ENCODE measurements at places on chromosomes 5 and 9.

DNA sequence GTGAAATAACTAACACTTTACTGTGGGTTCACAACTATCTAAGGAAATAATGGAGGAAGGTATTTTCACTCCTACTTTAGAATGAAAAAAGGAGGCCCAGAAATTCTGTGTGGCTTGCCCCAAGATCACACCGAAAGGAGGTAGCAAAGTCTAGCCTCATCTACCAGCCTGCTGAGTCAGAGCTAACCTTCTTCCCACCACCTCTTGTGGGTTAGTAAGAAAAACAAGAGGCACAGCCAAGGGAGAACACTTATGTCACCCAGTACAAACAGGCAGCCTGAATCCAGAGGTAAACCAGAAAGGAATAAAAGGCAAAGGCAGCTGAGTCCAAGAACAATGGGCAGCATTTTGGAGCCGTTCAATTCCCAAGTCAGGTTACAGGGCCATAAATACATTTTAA lies 91.9 kb upstream of the RASEF start:
- DNase-seq: no peak

GRCh38 chr9:113638897-113639296 lies 175.4 kb downstream of the RGS3 start:
- no peak for DNase-seq

GRCh38 chr5:90916947-90917800 lies 358.6 kb downstream of the ADGRV1 start:
- DNase-seq: no peak

DNA sequence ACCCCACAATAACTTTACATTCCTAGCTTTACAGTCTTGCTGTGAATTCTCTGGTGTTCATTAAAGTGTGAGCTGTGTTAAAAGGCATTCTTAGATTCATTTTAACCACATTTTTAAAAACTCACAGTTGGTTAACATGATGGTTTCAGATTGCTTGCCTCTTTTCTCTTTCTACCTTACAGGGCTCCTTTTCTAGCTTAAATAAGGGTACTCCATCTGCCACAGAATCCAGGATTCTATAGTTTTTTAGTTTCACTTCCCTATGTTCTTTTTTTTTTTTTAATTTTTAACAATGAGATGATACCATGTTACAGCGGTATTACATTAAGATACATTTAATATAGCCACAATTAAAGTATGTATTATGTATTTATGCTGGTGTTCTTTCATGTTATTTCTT lies 3.9 kb upstream of the FBXO4 start:
- no peak for DNase-seq

DNA sequence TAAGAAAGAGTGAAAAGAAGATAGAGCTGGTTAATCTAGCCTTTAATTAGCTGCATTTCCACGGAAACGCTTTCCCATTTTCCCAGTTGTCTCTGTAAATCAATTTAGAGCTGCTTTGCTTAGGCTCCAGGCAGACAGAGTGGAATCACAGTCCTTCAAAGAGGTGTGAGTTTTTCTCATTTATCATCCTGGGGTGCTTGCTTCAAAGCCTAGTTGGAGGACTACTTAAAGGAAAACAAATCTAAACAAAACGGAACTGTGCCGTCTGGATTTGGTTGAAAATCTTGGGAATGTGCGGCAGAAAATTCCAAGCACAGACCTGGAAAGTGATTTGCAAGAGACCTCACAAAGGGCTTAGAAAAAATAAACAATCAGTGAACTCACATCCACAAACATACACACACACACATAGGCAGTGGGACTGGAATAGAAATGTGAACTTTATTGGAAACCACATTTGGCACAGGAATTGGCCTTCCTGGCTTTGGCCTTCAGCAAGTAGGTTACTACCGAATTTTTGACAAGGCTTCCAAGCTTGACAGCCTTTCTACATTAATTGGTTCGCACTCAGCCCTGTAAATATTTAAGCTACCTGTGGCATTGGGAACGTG lies 235.2 kb upstream of the SLC24A2 start:
- DNase-seq: no peak

DNA sequence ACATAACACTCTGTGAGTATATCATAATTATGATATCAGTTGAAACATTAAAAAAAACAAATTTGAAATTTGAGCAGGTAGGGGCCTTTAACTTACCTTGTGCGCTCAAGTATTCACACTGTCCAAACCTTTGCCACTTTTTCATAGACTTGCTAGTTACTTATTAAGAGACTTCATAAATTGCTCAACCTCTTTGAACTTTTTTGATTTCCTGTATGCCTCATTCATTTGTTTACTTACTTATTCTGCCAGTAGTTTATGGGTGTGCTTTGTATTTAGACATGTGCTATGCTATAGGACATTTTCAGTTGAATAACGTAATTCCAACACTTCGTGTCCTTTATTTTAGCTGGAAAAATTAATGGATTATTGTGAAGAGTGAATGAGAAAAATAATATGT lies 204.8 kb downstream of the HCN1 start:
- DNase-seq: no peak

DNA sequence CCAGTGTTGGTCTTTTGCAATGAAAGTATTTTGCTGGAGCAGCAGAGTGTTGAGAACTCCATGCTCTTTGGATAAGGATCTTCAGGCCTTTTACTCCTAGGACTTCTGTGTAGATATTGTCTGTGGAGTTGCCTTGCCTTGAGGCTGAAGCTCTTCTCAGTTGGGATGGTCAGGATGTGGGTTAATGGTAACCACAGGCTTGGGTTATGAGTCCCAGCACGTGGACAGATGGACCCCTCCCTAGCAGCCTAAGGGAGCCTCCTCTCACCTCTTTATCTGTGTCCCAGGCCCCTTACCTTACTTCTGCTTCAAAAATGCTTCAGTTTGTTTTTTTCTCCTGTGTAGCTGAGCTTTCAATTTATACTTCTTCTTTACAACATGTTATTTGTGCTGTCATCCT lies 109.9 kb downstream of the MEGF10 start:
- DNase-seq: no peak

DNA sequence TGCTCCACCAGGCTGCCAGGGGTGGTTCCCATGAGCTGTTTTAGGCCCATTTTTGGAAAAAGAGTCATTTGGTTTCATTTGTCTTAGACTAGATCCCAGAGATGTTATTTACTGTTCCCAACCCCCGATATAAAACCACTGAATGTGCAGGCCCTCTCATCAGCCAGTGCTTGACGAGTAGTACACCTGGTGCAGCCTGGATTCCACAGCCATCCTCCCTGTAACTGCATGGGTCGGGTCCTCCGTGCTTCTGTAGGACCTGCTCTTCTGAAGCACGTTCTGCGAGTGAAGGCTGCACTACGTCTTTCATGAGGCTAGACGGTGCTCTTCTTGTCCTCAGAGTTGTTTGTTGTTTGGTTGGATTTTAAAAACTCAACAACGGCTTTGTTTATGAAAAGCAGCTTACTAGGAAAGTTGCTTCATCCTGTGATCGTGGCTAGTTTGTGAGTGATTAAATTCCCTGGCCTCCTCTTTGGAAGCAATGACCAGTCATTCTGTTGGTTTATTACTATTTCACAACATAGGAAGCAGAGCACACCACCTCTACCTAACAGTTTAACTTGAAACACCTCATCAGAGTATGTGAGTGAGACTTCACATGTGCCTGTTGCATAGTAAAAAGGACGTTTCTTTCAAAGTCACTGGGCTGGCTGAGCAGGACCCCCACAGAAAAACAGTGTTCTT lies 135.2 kb downstream of the AOPEP start:
- DNase-seq: no peak

- no peak for DNase-seq
These were observed 15.0 kb downstream of the FANCC start for GRCh38 chr9:95302479-95302878.

DNA sequence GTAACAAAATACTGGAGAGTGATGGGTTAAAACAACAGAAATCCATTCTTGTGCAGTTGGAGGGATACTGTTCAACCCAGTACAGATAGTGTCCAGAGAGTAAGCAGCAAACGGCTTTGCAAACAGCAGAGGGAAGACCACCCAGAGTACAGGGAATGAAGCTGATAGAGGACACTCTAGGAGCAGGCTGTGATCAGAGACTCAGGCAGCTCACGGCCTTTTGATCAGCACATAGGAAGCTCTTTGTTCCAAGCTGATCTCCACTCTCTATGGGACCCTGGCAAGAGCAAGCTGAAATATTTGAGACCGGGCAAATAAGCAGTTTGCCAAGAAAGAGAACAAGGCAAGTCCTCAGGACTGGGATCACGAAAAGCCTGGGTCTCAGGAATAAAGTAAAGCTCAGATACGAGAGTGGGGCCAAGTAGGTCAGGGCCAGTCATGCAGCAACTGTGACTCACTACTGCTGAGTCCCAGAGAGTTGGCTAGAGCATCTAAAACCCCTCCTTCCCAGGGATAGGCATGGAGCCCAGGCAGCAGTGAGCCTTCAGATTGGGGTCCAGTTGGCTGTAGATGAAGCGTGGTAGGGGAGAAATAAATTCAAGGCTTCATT lies 52.4 kb downstream of the MELK start:
- DNase-seq: no peak

- DNase-seq: no peak
These were observed 63.3 kb upstream of the RUSC2 start for GRCh38 chr9:35426627-35427026.

GRCh38 chr5:96503501-96504236 lies 70.6 kb upstream of the PCSK1 start:
- DNase-seq: no peak

DNA sequence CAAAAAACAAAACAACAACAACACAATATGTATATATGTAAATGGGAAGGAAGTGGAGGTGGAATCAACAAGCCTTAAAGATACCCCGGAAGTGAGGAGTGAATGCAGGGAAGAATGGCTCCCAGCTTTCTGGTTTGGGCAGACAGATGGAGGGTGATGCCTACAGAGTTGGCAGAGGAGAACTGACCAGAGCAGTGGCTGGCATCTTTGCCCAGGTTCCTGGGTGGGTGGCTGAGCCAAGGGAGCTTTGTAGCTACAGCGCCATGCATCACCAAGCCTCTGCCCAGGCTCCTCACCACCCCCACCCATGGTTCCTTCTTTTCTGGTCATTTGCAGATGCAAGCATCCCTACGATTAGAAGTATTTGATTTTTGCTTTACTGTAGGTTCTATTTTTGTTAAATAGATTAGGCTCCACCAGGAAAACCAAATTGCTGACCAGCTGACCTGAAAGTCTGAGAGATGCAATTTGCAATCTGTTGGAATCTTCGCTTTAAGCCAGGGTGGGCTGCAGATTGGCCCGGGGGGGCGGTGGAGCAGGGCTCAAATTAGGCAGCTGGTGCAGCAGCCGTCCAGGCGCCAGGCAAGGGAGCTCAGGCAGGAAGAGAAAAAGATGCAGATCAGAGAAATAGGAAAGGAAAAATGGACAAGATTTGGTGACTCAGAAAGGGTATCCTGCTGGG lies 163.3 kb upstream of the TBC1D2 start:
- no peak for DNase-seq
